ENCODE measurements at places on chromosomes 1 and 21.

- H3K27ac ChIP-seq = no peak overlapping the region
- DNase-seq = no peak
- peaks cover 60% of the 10 kb centered on the region for H3K27me3 ChIP-seq
Observed at GRCh38 chr1:22364326-22364650, 87.4 kb upstream of the ZBTB40 start.

GRCh38 chr1:26412180-26412840 is 1.7 kb downstream of the LIN28A start:
- no peaks in the 10 kb centered on the region for H3K4me1 ChIP-seq
- no peaks in the 10 kb centered on the region for H3K36me3 ChIP-seq
- H3K4me3 ChIP-seq = no peak overlapping the region
- no peak overlapping the region for H3K27ac ChIP-seq
- H3K27me3 ChIP-seq = peaks cover 72% of the 10 kb centered on the region

- H3K4me1 ChIP-seq = no peaks in the 10 kb centered on the region
- no peaks in the 10 kb centered on the region for H3K36me3 ChIP-seq
- no peaks in the 10 kb centered on the region for H3K27me3 ChIP-seq
- no peak overlapping the region for H3K27ac ChIP-seq
- no peak overlapping the region for H3K4me3 ChIP-seq
- DNase-seq = no peak
Observed at GRCh38 chr1:230385158-230385450, 41.0 kb downstream of the PGBD5 start.

DNA sequence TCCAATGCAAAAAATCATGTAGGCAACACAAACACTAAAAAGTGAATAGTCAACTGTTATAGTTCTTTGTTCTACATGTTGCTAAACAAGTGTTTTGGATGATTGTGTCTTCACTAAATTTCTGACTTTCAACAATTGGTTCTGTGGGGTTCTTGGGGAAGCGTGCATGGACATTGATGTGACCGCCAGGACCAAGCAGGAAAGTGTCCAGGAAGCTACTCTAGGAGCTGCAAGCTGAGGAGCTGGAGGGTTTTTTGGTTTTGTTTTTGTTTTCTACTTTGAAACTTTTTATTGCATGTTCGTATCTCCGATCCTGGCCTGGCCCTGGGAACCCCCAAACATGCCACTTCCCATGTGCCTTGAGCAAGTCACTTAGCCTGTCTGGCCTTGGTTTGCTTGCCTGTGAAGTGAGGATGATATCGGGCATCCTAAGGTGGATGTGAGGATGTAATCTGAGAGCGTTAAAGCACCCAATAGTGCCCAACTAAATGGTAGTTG is 8.0 kb downstream of the TMPRSS3 start:
- no peaks in the 10 kb centered on the region for H3K27me3 ChIP-seq

GRCh38 chr1:21368515-21369289 is 71.2 kb upstream of the NBPF3 start:
- no peak overlapping the region for H3K4me3 ChIP-seq
- peak; percentile 85 for DNase-seq
- no peaks in the 10 kb centered on the region for H3K4me1 ChIP-seq
- no peaks in the 10 kb centered on the region for H3K27me3 ChIP-seq

GRCh38 chr1:151817353-151817730 is 12.1 kb upstream of the LINGO4 start:
- no peak overlapping the region for H3K4me3 ChIP-seq
- no peaks in the 10 kb centered on the region for H3K27me3 ChIP-seq
- H3K4me1 ChIP-seq = no peaks in the 10 kb centered on the region

DNA sequence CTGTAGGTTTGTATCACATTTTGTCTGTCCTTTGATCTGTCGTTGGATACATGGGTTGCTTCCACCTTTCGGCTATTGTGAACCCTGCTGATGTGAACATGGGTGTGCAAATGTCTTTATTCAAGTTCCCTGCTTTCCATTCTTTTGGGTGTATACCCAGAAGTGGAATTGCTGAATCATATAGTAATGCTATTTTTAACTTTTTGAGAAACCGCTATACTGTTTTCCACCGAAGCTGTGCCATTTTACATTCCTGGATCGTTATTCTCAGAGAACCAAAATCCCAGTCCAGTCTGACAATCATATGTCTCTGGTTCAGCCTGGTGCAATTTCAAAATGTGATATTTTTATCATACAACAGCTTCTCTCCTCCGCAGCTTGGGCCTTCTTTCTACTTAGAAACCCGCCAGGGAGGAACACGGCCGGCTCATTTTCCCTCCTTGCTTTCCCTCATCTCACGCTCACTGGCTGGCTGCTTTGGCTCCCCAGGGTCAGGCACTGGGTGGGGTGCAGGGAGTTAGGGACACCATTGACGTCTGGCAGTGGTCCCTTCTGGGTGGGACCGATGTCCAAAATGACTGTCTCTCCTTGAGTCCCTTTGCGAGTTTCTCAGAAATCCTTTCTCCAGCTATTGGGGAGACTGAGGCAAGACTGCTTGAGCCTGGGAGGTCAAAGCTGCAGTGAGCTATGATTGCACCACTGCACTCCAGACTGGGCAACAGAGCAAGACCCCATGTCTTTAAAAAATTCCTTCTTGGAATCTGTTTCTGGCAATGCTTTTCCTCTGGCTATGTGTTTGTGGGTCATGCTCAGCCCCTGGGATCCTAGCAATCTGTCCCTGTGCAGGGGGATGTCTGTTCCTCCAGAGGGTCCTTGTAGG is 73.5 kb upstream of the AKT3 start:
- no peaks in the 10 kb centered on the region for H3K36me3 ChIP-seq
- H3K4me3 ChIP-seq = no peak overlapping the region
- peaks cover 45% of the 10 kb centered on the region for H3K4me1 ChIP-seq
- DNase-seq = no peak
- peak overlapping the region; percentile 37 for H3K27ac ChIP-seq

GRCh38 chr1:159798893-159799292 is 3.3 kb upstream of the FCRL6 start:
- no peak overlapping the region for H3K27ac ChIP-seq
- no peaks in the 10 kb centered on the region for H3K4me1 ChIP-seq
- H3K4me3 ChIP-seq = no peak overlapping the region
- DNase-seq = peak; percentile 59
- peaks cover 16% of the 10 kb centered on the region for H3K27me3 ChIP-seq
- no peaks in the 10 kb centered on the region for H3K36me3 ChIP-seq

DNA sequence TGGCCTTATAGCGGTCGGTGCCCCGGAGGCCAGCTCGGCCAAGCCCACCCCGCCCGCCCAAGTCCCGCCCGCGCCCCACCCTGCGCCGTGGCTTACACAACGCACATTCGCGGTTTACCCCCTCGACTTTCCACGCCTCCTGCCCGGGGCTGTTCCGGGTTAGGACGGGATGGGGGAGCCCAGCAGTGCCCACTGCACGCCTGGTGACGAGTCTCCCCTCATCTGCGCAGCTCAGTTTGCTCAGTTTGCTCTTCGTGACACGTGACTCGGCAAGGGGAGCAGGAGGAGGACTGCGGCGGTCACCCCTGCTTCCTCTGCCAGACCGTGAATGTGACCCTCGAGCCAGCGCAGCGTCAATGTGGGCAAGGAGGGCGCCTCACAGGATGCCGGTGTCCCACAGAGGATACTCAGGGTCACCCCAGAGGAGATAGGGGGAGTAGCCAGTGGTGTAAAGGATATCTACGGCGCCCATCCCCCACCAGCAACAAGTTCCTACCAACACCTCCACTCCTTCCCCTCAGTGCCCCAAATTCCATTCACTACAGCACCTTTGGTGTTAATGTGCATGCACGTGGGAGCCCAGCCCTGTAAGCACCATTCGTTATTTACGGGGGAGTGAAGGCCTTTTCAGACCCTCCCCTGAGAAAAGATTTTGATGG is 350 bp upstream of the S100A6 start:
- H3K36me3 ChIP-seq = peaks cover 9% of the 10 kb centered on the region
- peaks cover 47% of the 10 kb centered on the region for H3K4me1 ChIP-seq
- peak overlapping the region; percentile 93 for H3K27ac ChIP-seq
- H3K4me3 ChIP-seq = peak overlapping the region; percentile 94
- DNase-seq = peak; percentile 96
- H3K27me3 ChIP-seq = no peaks in the 10 kb centered on the region

DNA sequence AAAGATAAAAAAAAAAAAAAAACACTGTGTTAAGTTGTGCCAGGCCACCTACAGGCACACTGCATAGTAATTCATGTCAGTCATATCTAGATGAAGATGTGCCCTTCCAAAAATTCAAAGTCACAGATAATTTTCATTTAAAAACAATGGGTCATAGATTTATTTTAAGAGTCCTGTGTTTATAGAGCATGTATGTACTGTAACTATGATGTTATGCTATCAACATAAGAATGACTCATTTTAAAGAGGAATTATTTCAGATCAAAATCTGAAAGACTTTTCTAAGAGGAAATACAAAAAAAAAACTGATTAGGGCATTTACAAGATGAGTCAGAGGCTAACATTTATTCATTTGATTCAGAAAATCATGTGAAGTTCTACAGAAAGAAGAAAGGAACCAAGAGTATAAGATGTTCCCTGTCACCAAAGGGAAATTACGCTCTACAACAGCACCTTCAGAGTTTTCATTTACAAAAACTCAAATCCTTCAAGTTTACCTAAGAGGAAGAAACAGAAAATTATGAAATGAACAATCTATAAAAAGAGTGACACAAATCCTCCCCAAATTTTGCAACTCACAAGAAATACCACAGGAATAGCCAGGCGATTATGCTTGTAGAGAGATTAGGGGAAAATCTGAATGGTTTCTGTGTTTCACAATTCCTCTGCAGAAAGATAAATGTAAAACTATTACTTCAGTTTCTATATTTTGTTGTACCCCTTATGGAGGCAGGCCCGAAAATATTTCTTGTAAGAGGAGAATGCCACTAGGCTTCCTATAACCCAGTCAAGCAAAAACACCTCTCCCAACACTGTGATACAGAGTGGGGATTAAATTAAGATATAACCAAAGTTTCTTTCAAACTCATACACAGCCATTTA is 13.8 kb downstream of the TP53BP2 start:
- no peak for DNase-seq
- H3K36me3 ChIP-seq = no peaks in the 10 kb centered on the region
- H3K27me3 ChIP-seq = no peaks in the 10 kb centered on the region
- H3K4me3 ChIP-seq = no peak overlapping the region

- H3K27me3 ChIP-seq = no peaks in the 10 kb centered on the region
- no peaks in the 10 kb centered on the region for H3K36me3 ChIP-seq
- DNase-seq = no peak
- no peak overlapping the region for H3K27ac ChIP-seq
- no peak overlapping the region for H3K4me3 ChIP-seq
- H3K4me1 ChIP-seq = no peaks in the 10 kb centered on the region
Observed at GRCh38 chr1:15280416-15280815, 33.4 kb downstream of the FHAD1 start.

GRCh38 chr1:86914601-86914997 is at the start of gene HS2ST1:
Gene HS2ST1, plus strand, starts transcription at chr1:86914635.
- no peaks in the 10 kb centered on the region for H3K27me3 ChIP-seq
- peaks cover 25% of the 10 kb centered on the region for H3K4me1 ChIP-seq
- H3K36me3 ChIP-seq = no peaks in the 10 kb centered on the region

DNA sequence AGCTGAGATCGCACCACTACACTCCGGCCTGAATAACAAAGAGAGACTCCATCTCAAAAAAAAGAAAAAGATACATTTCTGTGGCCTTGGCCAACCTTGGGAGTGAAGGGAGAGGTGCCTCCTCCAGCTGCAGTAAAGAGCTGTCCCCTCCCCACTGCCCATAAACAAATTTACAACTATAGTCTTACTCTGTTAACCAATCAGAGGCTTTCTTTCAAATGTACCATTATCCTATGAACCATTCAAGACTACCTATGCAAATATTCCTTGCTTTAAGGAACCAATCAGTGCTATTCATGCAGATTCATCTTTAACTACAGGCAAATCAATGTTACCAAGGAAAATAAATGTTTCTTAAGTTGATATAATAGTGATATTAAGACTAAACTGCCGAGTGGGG is 1.0 kb downstream of the CELA2B start:
- no peak overlapping the region for H3K27ac ChIP-seq
- DNase-seq = no peak
- no peaks in the 10 kb centered on the region for H3K36me3 ChIP-seq

GRCh38 chr21:40466893-40467483 is 380.0 kb downstream of the DSCAM start:
- H3K27ac ChIP-seq = no peak overlapping the region
- no peak for DNase-seq
- H3K27me3 ChIP-seq = no peaks in the 10 kb centered on the region
- no peaks in the 10 kb centered on the region for H3K4me1 ChIP-seq
- no peaks in the 10 kb centered on the region for H3K36me3 ChIP-seq

GRCh38 chr1:229383961-229384360 is 41.1 kb upstream of the CCSAP start:
- H3K36me3 ChIP-seq = no peaks in the 10 kb centered on the region
- DNase-seq = peak; percentile 3
- H3K27ac ChIP-seq = no peak overlapping the region
- no peak overlapping the region for H3K4me3 ChIP-seq
- H3K4me1 ChIP-seq = no peaks in the 10 kb centered on the region

DNA sequence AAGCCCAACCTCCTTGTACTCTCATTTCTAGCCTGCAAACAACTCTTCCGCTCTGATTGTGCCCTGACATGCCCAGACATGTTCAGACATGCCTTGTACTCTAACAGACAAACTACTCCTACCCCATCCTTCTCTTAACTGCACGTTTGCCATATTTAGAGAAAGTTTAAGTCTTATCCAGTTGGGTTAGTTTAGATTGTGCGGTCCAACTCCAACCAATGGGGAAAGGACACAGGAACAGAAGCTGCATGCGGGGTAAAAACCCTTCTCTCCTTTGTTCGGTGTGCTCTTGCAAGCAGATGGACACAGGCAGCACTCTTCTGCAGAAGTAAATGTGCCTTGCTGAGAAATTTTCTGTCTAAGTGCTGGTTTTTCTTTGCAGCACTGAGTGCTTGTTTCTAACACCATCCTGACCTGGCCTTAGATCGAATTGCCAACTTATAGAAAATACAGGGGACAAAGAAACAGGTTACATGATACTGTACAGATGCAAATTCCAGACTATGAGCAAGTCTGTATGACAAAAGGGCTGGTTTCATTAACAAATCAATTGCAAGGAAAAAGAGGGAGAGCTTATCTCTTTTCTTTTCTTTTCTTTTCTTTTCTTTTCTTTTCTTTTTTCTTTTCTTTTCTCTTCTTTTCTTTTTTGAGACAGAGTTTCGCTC is 35.8 kb upstream of the IFNGR2 start:
- no peak overlapping the region for H3K4me3 ChIP-seq
- DNase-seq = no peak
- no peaks in the 10 kb centered on the region for H3K27me3 ChIP-seq
- no peaks in the 10 kb centered on the region for H3K4me1 ChIP-seq

DNA sequence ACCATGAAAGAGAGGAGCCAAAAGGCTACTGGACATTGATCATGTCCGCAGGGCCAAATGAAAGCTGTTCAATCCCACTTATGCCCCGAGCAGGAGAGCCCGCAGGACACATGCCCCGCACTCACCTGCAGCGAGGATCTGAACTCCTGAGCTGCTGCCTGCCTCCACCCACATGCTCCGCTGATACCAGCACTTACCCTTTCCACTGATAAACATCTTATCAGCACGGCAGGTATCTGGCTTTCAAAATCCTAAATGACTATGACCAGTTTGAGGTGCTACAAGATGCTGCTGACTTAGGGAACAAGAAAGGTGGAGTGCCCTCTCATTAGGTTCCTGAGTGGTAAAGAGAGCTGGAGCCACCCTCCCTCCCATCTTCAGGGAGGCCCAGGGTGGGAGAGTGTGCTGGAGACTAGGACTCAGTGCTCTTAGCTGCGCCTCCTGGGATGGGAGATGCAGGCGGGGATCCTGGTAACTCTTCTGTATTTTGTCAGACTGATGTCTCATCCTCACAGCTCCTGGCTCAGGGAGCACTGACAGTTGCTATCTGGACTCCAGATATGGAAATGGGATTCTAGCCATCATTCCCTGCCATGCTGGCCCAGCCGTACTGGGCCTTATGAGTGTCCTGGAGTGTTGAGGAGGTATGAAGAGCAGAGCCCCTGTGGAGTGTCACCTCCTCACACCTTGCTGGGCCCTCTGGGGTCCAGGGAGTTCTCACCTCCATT is 86.4 kb upstream of the F3 start:
- no peak for DNase-seq
- H3K4me3 ChIP-seq = no peak overlapping the region
- H3K27ac ChIP-seq = no peak overlapping the region
- H3K27me3 ChIP-seq = no peaks in the 10 kb centered on the region
